ENCODE measurements at places on chromosomes 12 and 14.

GRCh38 chr14:53328841-53329240 lies 175.7 kb upstream of the DDHD1 start:
- no peak for DNase-seq

DNA sequence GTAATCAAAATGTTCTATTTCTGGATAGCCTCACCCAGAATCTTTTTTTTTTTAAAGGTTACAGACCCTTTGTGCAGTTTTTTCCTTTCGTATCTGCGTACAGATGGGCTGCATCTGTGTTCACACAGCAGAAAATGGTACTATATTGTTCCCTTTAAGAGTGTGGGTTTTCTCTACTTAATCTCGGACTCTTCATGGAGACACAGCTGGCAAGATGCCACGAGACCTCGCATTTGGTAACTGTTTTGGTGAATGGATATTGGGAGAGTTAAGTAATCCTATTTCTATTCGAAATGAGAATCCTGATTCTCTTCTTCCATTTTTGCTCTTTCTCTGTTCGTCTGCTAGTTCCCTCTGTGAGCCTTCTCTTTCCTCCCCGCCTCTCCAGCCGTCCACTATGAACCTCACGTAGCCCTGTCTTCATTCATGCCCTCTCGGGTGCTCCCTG lies 85.7 kb downstream of the SAMD4A start:
- no peak for DNase-seq

DNA sequence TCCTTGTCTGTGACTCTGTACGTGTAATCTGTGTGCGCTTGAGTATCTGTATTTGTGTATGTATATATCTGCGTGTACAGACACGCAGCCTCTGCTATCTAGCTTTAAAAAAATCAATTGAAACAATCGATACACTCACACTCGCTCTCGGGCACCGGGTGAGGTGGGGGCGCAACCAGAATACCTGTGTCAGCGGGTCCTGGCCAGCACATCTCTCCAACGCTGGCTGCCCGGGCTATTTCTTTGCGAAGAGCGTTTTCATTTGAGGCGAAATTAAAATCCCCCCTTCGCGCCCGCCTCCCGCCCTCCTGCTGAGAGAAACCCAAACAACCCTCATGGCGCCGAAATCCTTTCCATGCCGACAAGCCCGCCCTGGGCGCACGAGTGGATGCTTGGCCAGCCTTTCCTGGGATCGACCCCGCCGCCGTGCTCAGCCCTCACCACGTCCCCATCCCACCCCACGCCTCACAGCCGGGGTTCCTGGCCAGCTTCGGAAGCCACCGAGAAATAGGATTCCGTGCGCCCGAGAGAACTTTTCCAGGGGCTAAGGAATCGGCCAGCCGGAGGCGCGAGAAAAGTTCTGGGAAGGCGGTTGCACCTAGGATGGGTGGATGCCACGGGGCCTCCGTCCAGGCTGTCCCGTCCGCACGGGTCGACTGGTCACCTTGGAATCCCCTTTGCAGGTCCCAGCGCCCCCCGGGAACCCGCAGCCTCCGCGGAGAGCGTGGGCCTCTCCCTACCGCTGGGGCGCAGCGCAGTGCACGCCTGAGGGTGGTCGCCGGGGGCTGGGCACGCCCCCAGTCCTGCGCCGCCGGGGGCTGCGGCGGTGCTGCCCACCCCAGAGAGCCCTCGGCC lies 1.0 kb downstream of the ZDHHC22 start:
- no peak for DNase-seq

DNA sequence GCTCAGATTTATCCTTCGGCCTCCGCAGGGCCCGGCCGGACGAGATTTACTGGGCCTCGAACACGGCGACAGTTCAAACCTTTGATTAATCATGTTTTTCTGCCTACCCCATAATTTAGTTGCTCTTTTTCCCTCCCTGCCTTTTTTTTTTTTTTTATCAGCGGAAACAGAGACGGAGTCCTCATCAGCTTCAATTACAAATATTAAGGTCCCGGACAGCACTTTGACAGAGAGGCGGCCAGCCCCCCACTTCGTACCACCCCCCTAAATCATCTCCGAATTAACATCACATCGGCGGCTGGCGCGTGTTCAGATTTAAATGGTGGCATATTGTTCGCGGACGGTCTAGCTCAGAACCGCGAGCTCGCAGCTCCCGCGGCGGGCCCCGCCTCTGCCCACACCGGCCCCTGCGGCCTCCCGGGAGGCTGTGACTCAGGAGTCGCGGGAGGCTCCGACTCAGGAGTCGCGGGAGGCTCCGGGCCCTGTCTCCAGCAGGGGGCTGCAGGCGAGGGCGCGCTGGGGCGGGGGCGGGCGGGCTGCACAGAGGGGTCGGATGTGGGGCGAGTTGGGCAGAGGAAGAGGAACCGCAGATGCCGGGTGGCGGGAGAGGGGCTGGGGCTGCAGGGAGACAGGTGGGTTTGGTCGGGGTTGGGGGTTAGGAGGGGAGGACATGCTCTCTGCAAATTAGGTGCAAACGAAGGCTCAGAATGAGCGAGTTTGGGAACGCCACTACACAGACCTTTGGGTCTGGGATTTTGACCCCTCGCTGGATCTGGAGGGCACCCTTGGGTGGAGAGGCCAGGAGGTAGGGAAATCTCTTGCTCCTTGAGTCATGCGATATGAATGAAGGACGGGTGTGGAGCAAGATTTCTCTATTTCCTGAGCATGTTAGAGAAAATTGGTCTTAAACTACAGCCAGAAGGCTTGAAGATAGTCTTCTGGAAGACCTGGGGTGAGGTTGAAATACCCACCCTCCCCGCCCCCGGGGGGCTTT lies 19.6 kb upstream of the ATP5MC2 start:
- no peak for DNase-seq

- DNase-seq: no peak
Measured at GRCh38 chr14:74495356-74495755, 1.8 kb downstream of the ISCA2 start.

- DNase-seq: no peak
Measured at GRCh38 chr12:46065412-46066166, 75.2 kb upstream of the SCAF11 start.

DNA sequence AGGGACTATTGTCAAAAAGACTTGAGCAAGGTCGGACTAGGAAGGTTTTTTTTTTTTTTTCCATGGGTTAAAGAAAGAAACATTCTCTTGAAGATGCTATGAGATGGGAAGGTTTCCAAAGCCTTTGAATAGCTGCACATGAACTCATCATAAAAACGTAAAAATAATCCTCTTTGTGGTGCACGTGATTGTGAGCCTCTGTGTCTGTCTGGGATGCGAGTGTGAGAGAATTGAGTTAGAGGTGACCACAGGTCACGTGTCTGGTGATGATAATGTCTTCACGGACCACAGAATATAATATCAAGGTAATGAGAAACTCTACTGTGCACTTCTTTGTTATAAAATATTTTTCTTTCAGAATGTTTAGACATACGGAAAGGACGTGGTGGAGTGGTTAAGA lies 24.3 kb upstream of the ADGRD1 start:
- DNase-seq: no peak

GRCh38 chr14:96949594-96949993 lies 152.4 kb downstream of the VRK1 start:
- DNase-seq: no peak

DNA sequence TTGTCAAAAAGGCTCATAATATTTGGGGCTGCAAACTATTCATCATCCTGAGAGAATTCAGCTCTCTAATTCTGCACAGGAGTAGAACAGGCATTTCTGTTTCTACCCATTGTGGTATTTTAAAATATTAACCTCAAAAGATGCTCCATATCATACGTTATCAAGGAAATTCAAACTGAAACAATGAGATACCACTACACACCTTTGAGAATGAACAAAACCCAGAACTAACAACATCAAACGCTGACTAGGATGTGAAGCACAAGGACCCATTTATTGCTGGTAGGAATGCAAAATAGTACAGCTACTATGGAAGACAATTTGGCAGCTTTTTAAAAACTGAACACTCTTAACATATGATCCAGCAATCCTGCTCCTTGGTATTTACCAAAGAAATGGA lies 171.8 kb downstream of the DUSP6 start:
- DNase-seq: no peak

DNA sequence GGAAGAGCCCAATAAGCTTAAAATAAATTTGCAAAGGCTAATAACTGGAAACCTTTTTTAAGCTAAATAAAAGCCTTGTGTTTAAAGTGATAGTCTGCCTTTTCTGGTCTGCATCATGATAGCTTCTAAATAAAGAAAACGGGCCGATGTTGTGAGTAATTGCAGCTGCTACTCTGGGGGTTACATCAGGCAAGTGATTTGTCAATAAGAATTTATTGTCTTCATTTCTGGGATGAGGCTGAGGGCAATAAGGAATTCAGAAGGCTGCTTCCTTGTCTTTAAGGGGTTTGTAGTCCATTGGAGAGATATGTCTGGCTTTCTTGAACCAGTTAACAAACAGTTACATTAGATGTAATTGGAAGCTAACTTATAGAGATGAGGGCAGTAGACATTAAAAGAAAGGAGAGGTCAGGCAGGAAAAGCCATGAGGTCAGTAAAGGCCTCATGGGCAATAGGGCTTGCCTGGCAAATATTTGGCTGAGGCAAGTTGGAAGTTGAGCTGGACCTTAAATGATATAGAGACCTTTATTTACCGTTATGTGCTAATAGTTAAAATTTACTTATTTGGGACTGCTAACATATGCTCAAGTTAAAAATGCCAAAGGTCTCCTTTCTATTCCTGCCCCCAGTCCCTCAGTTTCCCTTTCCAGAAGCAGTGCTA lies 85.0 kb downstream of the CRADD start:
- no peak for DNase-seq

- DNase-seq: no peak
Measured at GRCh38 chr12:26062566-26062965, 62.3 kb downstream of the BHLHE41 start.

GRCh38 chr12:67943141-67943892 lies 45.9 kb upstream of the IFNG-AS1 start:
- peak; percentile 31 for DNase-seq

- no peak for DNase-seq
Measured at GRCh38 chr14:71658261-71658860, 273.9 kb upstream of the RGS6 start.

DNA sequence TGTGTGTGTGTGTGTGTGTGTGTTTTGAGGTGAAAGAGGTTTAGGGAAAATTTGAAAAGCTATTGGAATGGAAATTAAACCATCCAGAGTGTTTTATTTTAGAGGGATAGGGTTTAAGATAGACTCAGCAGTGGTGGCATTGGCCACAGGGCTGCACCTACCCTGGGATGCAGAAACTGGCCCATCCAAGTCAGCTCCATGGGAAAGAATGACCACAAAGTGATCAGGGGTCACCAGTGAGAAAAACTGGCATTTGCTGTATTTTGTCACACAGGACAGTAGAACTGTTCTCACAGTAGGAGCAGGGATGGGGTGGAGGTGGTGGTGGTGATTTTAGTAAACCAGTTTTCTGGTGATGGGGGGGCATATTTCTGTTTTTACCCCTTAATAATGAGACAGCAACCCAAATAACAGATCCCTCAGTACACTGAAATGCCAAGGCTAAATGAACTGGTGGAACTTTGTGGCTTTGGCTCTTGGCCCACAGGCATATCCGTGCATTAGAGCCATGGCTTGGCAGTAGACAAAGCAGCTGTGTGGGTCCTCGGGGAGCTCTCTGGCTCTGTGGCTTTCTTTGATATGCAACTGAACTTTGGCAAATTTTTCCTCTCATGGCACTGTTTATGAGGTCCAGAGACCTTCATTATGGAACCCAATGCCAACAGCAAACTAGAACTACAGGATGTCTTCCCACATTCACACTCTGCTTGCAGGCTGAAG lies 348.3 kb downstream of the ZFP36L1 start:
- DNase-seq: no peak

DNA sequence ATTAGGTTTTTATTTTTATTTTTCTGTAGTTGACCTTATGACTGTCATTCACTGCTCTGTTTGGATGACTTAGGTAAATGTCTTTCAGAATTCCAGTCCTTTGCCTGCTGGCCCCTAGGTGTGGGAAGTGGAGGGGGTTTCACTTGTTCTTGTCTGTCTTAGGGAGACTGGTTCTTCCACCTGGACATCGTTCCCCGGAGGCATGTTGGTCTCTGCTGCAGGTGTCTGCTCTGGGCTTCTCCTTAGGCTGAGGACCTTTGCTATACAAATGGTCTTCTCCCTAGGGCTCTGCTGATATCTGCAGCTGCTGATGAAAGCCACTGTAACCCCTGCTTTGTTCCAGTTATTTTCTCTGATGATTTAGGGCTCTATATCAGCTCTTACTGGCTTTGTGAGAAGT lies 97.1 kb downstream of the OTOGL start:
- no peak for DNase-seq

DNA sequence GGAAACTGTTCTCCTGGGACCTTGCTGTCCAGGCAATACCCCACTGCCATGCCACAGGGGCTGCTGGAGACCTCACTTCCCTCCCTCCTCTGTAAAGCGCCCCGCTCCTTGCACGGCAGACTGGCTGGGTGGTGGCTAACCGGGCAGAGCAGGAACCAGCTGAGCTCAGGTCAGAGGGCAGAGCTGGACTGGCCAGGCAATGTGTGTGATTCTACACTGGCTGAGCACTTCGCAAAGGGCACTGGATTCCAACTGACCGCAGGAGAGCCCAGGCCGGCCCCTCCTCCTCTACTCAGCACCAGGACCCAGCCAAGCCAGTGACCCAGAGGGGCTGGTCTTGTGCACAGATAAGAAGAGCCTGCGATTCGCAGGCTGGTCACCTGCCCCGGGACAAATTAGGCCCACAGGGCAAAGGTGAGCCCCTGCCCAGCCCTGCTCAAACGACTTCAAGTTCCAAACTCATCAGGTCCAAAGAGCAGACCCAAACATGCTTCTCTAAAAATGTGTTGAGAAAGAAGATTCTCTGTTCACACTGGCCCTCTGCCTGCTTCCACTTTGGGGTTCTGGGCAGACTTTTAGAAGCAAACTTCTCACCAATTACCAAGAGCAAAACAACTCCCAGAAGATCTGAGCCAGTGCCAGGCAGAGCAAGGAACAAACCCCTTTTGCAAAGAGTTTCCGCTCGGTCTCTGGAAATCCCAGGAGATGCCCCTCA lies 54.9 kb upstream of the DIO3 start:
- DNase-seq: no peak
